ENCODE measurements at places on chromosomes 16 and 17. TPM values are rescaled to one million over a fixed set of nuclear protein-coding genes. Genes with fewer than 3 reads are reported as not detected.

- no peak overlapping the region for H3K4me3 ChIP-seq
- H3K4me1 ChIP-seq: no peaks in the 10 kb centered on the region
- H3K27me3 ChIP-seq: peaks cover 52% of the 10 kb centered on the region
Measured at GRCh38 chr17:45857977-45858708, 13.5 kb downstream of the SPPL2C start.

- H3K4me3 ChIP-seq: no peak within 1 kb of the TSS
- H3K4me1 ChIP-seq: no peaks in the 10 kb centered on the region
- no peaks in the 10 kb centered on the region for H3K36me3 ChIP-seq
- no peaks in the 10 kb centered on the region for H3K27me3 ChIP-seq
Measured at GRCh38 chr17:41026715-41027471, at the start of gene KRTAP1-5. TSS of gene KRTAP1-5 (minus strand) at chr17:41027208. CDS start at chr17:41027155, 53 bp downstream.

OR1F1 gene
- total RNA-seq: not detected

DNA sequence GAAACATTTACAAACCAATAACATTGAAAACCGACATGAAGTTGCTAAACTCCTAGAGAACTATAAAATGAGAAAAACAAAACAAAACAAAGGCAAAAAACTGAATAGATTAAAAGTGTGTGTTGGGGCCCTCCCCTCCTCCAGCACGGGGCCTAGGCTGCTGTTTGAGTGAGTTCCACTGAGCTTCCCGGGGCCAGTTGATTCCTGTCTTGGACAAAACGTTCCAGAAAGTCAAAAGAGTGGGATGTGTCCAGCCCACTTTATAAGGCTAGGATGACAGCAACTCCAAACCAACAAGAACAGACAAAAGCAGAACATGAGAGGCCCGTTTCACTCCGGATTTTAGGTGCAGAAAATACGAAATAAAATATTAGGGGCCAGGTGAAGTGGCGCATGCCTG is 11.6 kb upstream of the CSNK1D start:
- no peak overlapping the region for H3K27ac ChIP-seq
- no peaks in the 10 kb centered on the region for H3K36me3 ChIP-seq
- no peak overlapping the region for H3K4me3 ChIP-seq
- no peak for DNase-seq

GRCh38 chr17:81254955-81255717 is 16.0 kb downstream of the NDUFAF8 start:
- H3K4me1 ChIP-seq: no peaks in the 10 kb centered on the region
- H3K36me3 ChIP-seq: peaks cover 56% of the 10 kb centered on the region
- no peak overlapping the region for H3K4me3 ChIP-seq

DNA sequence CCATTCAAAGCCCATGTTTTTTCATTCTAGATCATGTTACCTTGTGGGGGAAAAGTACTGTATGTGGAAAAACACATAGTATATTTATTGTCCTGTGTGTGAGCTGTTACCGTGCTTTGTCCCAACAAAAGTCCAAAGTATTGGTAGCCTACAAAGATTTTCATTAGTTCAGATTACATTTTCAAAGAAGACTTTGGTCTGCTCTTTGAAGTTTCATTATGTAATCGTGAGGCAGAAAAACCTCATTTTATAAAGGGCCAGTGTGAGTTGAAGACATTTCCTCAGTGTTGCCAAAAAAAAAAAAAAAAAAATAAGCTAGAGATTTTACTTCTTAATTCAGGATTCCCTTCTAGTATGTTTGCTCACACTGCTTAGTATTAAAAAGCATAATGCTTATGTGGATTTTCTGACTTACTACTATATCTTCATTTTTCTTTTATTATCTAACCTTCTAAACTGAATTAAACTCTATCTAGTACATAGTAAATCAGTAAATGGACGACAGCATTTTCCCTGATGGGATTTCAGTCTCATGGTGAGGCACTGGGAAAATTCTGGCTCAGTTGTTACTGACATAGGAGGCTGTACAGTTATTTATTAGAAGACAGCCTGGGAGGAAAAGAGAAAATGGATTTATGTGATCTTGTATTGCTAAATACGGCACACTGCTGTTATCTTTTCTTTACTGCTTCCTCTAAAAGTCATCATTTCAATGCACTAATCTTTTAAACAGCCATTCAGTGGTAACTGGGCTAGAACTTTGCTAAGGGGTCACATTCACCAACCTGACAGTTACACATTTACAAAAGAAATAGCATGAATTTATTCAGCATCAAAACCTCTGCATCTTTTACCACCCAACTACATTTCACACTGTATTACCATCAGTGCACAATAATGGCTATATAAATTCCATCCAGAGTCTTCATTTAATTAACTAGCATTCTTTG is 100.6 kb downstream of the STXBP4 start:
- H3K36me3 ChIP-seq: no peaks in the 10 kb centered on the region
- H3K4me3 ChIP-seq: no peak overlapping the region
- H3K27me3 ChIP-seq: no peaks in the 10 kb centered on the region
- no peak overlapping the region for H3K27ac ChIP-seq
- no peak for DNase-seq
- H3K4me1 ChIP-seq: peaks cover 4% of the 10 kb centered on the region

DNA sequence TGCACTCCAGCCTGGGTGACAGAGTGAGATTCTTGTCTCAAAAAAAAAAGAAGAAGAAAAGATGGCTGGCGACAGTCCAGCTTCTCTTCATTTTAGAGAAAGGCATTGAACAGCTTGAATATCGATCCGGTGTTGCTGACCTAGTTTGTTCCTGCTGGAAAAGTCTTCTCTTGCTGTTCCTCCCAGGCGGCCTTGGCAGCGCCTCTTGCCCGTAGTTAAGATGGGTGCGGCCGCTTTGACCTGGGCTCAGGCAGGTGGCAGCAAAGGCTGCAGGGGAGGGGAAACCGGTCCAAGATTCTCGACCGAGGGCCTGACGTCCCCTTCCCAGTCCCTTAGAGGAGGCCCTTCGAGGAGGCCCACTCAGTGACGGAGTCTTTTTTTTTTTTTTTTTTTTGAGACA is 3.8 kb upstream of the ZNF764 start:
- H3K27ac ChIP-seq: peak overlapping the region; percentile 45
- H3K4me1 ChIP-seq: no peaks in the 10 kb centered on the region
- no peaks in the 10 kb centered on the region for H3K36me3 ChIP-seq
- no peak overlapping the region for H3K4me3 ChIP-seq

DNA sequence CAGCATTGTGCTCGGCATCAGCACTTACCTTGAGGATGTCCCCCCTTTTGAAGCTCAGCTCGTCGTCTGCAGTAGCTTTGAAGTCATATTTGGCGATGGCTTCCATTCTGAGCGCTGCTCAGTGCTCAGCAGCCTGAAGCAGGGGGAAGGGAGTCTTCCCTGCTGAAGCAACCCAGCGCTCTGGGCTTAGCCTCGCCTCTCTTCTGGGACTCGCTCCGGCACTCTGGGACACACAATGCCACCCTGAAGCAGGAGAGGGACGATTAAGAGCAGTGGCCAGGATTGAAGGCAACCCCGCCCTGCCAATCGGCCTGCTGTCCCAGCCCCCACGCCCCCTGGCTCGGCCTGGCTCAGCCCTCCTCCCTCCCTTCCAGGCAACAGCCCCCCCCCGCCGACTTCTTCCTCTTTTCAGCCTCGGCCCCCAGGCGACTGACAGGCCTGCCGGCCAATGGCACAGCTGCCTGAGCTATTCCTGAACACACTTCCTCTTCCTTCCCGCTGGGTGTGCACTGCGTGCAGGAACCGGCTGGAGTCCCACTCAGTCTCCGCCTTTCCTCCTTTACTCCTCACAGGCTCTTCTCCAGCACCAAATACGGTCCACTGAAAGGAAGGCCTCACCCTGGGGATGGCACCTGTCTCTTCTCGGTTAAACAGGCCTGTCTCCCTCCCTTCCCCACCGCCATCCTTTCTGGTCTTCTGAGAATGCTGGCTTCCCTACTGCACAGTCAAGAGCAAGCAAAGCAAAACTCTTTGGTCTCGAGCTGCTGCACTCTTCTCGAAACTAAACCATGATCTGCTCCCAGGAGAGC is 11.8 kb downstream of the GRB2 start:
- peaks cover 28% of the 10 kb centered on the region for H3K36me3 ChIP-seq
- peak overlapping the region; percentile 38 for H3K27ac ChIP-seq
- peak; percentile 76 for DNase-seq
- H3K4me1 ChIP-seq: peaks cover 39% of the 10 kb centered on the region

- no peaks in the 10 kb centered on the region for H3K27me3 ChIP-seq
- H3K36me3 ChIP-seq: no peaks in the 10 kb centered on the region
- no peak overlapping the region for H3K4me3 ChIP-seq
- DNase-seq: no peak
- no peak overlapping the region for H3K27ac ChIP-seq
Measured at GRCh38 chr17:27982688-27983087, 59.8 kb upstream of the NLK start.

GRCh38 chr17:76189247-76189646 is 48.2 kb upstream of the FOXJ1 start:
- no peaks in the 10 kb centered on the region for H3K27me3 ChIP-seq
- peak overlapping the region; percentile 90 for H3K27ac ChIP-seq
- no peaks in the 10 kb centered on the region for H3K36me3 ChIP-seq
- H3K4me3 ChIP-seq: no peak overlapping the region

DNA sequence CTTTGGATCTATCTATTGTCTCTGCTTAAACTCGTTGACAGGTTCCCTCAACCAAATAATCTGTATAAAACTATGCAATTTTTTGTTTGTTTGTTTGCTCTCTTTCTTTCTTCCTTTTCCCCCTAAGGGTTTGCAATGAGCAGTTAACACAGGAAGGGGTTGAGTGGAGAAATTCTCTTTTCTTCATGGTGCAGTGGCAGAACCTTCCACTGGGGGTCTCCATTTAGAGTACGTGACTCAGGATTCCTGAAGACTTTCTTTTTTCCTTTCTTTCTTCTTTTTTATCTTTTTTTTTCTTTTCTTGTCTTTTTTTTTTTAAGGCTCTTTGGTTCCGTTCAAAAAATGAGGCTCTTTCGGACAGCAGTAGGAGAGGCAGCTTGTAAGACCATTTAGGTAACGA is 19.5 kb upstream of the RBFOX1 start:
- H3K4me3 ChIP-seq: no peak overlapping the region
- H3K36me3 ChIP-seq: no peaks in the 10 kb centered on the region
- H3K27me3 ChIP-seq: no peaks in the 10 kb centered on the region

DNA sequence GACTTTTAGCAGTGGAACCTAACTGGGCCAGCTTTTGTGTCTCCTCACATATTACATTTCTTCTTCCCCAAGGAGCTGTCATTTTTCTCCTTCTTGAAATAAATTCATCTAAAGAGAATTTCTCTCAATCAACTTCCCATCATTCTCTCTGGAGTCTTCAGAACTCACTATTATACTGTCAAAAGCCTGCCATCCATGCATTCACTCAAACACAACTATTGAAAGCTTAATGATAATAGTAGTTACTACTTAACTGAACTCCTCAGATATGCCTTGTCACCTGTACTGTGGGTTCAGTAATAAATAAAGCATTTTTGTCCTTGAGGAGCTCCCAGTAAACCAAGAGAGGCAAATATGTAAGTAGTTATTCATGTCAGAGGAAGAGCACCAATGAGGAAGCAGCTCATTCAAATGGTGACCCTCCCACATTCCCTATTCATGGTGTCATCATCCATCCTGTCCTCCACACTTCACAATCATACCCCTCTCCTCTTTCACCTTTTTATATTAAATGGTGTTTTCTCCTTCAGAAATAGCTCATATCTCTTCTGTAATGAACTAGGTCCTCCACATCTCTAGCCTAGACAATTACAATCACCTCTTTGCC is 162.6 kb downstream of the CA10 start:
- H3K27me3 ChIP-seq: no peaks in the 10 kb centered on the region
- H3K27ac ChIP-seq: no peak overlapping the region
- no peak for DNase-seq
- H3K36me3 ChIP-seq: no peaks in the 10 kb centered on the region

DNA sequence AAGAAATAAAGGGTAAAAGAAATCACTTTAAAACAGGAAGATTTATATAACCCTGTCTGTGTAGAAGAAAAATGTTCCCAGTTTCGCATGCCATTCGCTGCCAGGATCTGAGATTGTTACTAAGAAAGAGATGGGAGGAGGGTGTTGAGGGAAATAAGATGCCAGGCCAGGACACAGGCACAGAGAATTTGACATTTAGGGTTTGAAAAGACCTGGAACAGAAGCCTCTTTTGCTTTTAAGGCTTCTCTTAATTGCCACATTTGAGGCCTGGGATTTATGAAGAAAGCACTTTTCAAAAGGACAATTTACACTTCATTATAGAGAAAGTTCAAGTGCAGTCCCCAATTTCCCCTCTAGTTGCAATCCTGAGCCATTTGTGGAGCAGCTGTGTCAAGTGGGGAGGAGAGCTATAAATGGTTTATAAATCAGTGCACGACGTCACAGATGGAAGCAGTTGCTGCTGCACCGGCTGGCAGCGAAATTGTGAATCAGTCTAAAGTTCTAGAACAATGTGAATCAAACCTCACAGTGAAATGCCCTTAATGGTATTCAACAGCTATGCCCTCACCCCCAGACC is 26.5 kb upstream of the C16orf87 start:
- no peak overlapping the region for H3K4me3 ChIP-seq
- no peaks in the 10 kb centered on the region for H3K4me1 ChIP-seq
- DNase-seq: no peak
- H3K27ac ChIP-seq: no peak overlapping the region
- H3K27me3 ChIP-seq: no peaks in the 10 kb centered on the region

CCL4 gene
- 20.4 TPM for total RNA-seq

DNA sequence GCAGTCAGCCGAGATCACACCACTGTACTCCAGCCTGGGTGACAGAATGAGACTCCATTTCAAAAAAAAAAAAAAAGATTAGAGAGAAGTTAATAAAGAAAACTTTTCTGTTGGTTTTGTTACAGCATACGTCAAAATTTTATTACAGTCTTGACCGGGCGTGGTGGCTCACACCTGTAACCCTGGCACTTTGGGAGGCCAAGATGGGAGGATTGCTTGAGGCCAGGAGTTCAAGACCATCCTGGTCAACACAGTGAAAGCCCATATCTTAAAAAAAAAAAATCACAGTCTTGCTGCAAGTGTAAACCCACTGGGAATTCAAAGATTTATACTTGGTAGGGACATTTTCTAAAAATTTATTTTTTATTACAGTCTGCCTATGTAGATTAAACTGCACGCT is 6.2 kb upstream of the POLR3E start:
- H3K36me3 ChIP-seq: no peaks in the 10 kb centered on the region
- no peak overlapping the region for H3K27ac ChIP-seq
- H3K4me1 ChIP-seq: peaks cover under 1% of the 10 kb centered on the region

TBC1D3E gene
- not detected for total RNA-seq

ACE gene
- 4.1 TPM for total RNA-seq

- H3K4me3 ChIP-seq: peak overlapping the region; percentile 25
- H3K27me3 ChIP-seq: peaks cover 6% of the 10 kb centered on the region
- DNase-seq: no peak
- no peaks in the 10 kb centered on the region for H3K36me3 ChIP-seq
Measured at GRCh38 chr17:17713839-17714238, 32.6 kb downstream of the RAI1 start.

ZFPM1 gene
- total RNA-seq: 38.4 TPM

- DNase-seq: no peak
- H3K27me3 ChIP-seq: no peaks in the 10 kb centered on the region
- no peaks in the 10 kb centered on the region for H3K4me1 ChIP-seq
- peaks cover 8% of the 10 kb centered on the region for H3K36me3 ChIP-seq
Measured at GRCh38 chr17:29836643-29837042, 93.4 kb downstream of the SSH2 start.
